ENCODE measurements at places on chromosomes 3 and 15. TPM values are rescaled to one million over a fixed set of nuclear protein-coding genes. Genes with fewer than 3 reads are reported as not detected.

LRRC3B gene
- not detected for total RNA-seq

EXD1 gene
- not detected for total RNA-seq

DNA sequence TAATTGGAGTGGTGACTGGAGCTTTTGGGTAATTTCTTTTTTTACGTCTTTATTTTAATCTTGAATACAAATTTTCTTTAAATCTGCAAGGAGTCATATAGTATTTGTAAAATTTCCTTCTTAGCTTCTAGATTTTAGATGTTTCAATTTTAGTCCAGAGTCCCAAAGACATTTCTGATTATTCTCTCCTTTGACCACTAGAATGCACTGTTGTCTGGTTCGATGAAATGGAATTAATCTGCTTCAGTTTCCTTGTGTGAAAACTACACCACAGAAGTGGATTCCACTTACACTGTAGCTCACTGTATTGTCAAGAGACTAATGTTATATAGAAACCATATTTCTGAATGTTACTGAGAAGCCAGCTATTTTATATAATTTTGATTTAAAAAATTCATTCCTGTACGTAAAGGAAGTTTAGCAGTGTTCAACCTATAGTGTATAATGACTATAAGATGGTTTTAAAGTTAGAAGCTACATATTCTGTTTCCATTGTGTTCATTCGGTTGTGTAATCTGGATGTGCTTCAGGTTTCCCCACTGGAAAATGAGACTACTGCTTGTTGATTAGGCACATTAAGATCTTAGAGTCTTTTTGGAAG is 6.1 kb downstream of the GRAMD1C start:
- peak; percentile 39 for DNase-seq

DNA sequence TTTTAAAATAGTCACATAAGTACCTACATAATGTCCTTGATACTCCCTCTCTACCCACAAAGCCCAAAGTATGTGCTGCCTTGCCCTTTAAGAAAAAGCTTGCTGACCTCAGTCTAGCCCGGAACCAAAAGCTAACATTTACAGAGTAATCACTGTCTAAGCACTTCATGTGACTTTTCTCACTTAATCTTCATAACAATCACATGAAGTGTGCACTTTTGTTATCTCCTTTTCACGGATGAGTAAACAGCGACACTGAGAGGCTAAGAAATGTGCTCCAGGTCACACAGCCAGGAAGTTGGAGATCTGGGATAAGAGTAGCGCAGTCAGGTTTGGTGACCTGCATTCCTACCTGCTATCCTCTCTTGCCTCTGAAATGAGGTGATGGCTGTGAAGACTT is 194.0 kb downstream of the ITPR1 start:
- no peak for DNase-seq

PPARG gene
- total RNA-seq = 4.1 TPM

GRCh38 chr15:80060356-80061006 is 1.0 kb downstream of the ZFAND6 start:
- DNase-seq = peak; percentile 50

GRCh38 chr3:196440696-196441095 is 8.5 kb upstream of the UBXN7 start:
- peak; percentile 25 for DNase-seq

FOXB1 gene
- not detected for total RNA-seq

DNA sequence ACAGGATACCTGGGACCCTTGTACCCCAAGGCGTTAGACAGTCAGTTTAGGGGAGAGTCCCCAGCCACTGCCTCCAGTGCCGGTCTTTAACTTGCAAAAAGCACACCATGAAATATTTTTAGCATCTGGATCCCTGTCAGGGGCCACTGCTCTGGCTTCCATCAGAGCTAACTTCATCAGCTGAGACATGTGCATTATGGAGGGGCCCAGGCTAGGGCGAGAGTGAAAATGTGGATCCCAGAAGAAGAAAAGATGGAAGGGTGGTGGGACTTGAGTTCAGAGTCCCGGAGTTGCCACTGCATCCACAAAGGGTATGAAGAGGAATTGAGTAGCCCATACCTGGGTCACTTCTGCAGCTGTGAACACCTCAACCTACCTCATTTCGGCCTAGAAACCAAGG is 23.5 kb upstream of the SPATA12 start:
- DNase-seq = no peak

DNA sequence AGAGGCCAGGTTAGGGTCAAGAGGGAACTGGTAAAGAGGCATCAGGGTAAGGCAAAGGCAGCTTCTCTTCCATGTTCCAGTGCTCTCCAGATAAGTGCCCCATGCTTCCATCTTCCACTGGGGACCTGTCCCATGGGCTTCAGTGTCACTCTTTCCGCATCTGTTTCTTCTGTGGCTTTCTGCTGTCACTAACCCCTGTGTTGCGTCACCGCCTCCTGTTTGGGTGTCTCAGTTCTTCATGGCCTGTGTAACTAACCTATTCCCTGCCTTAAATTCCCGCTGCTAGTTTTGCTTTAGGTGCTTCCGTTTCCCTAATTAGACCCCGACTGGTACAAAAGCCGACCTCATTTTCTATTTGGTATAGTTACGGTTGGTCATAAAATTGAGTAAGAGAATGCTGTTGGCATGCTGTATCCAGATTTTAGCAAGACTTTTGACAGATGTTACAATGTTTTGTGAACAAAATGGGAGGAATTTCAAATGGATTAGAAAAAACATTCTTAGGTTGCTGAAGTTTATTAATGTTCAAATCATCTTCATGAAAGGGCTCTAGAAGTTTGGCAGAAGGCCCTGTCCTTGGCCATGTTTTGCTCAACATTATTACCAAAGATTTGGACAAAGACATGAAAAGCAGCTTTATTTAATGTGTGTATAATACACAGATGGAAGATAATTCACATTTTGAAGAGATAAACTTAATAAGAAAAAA is 245.3 kb downstream of the BBX start:
- DNase-seq = no peak

TBL1XR1 gene
- 101 TPM for total RNA-seq

GRCh38 chr15:47744496-47744895 is 27.2 kb downstream of the SEMA6D start:
- DNase-seq = no peak

SI gene
- not detected for total RNA-seq

DNA sequence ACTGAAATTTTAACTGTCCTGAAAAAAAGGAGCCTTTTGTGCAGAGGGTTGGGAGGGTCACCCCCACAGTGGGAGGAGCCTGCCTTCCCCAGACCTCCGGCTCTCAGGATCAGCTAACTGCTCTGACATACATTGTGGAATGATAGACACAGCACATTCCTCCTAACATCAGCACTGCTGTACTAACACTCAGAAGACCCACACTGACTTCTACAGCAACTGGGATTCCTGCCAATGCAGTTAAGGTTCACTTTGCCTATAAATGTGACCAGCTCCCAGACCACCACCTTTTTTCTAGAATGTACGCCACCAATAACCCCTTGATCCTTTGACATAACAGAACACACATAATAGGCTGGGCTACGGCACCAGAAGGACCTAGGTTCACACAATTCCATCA is 3.2 kb downstream of the CPEB1 start:
- no peak for DNase-seq

- DNase-seq = no peak
These were observed 119.1 kb downstream of the ATG7 start for GRCh38 chr3:11391174-11391879.

Measured in HFFc6 (cell line).